Activated gamma-delta T cell (primary cell): ENCODE measurements at places on chromosomes 3 and 15.

DNA sequence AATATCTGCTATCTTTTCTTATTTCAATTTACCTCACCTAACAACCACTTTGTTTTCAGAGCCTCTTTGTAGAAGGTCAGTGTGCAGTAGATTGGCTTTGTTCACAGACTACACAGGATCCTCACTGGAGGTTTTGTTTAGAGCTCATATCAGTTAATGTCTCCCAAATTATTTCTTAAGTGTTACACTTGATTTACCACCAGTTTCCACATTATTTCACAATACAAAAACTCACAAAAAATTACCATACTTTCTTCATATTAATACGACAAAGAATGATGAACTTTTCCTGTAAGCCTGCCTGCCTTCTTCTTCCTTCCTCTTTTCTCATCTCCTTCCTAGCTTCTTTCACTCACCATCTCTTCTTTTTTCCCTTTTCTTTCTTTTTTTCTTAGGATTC, 133.3 kb downstream of the ALCAM start:
- DNase-seq, result no peak

GRCh38 chr3:10955711-10956453, 36.7 kb upstream of the SLC6A1 start:
- DNase-seq, result no peak

- no peak for DNase-seq
Observed at GRCh38 chr3:189143321-189143720, 28.4 kb upstream of the TPRG1 start.

DNA sequence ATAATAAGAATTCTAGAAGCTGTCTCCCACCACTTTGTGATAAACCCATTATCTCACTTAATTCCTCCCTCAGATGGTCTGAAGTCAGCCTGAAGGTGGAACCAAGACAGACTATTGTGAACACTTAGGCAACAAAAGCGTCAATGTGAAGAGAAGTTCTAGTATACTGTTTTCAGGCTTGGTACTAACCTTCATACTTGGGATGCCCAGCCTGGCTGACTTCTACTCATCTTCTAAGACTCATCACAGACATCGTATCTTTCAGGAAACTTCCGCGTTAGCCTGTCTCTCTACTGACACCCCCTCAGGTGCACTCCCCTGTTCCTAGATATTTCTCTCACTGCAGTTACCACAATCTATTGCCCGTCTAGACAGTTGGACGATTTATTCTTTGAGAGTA, 201.2 kb downstream of the SATB1 start:
- DNase-seq, result no peak

DNA sequence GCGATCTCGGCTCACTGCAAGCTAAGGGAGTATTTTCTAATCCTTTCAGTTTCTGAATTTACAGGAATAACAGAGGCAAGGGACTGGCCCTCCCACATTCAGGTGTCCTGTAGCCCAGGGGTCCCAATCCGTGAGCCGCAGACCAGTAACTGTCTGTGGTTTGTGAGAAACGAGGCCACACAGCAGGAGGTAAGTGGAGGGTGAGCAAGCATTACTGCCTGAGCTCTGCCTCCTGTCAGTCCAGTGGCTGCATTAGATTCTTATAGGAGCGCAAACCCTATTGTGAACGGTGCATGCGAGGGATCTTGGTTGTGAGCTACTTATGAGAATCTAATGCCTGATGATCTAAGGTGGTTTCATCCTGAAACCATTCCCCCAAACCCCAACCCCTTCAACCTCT, 5.0 kb upstream of the IL17RC start:
- no peak for DNase-seq

DNA sequence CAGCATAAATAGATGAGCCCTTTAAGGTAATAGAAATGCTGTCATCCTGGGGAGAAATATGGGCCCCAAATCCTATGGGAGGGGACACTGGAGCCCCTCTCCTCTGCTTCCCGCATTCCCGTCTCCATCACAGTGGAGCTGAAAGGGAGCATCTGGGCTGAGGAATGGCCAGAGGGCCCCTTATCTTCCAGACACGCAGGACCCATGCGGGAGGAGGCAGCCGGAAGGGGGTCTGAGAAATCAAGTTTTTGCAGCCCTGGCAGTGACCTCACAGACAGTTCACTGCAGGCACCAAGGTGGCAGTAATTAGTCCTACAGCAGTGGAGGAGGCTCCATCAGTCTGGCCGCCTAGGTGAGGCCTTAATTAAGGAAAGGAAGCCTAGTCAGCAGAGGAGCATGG, 80.2 kb downstream of the RAB11A start:
- no peak for DNase-seq

GRCh38 chr3:120196812-120197211, 88.2 kb downstream of the GPR156 start:
- no peak for DNase-seq

GRCh38 chr15:70505411-70505919, 257.9 kb downstream of the UACA start:
- DNase-seq, result no peak

- no peak for DNase-seq
Observed at GRCh38 chr3:13146643-13147143, 73.5 kb upstream of the IQSEC1 start.

GRCh38 chr3:194779729-194780224, 94.1 kb downstream of the FAM43A start:
- DNase-seq, result no peak

DNA sequence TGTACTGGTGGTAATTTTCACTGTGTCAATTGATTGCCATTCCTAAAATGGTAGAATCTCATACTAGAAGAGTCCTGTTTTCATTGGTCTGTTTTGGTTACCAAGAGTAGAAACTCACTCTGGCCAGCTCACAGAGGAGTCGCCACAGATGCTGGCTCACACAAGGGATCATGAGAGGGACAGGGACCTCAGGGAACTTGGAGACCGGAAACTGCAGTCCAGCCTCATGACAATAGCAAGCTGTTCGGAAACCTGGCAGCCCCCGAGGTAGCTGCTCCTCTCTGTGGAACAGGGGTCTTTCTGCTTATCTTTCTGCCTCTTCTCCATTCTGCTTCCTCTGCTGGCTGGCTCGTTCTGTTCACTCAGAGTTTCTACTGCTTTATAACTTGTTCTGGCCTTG, 192.9 kb downstream of the PLCL2 start:
- DNase-seq, result no peak

GRCh38 chr3:151660885-151661284, 72.8 kb upstream of the AADACL2 start:
- DNase-seq, result no peak

DNA sequence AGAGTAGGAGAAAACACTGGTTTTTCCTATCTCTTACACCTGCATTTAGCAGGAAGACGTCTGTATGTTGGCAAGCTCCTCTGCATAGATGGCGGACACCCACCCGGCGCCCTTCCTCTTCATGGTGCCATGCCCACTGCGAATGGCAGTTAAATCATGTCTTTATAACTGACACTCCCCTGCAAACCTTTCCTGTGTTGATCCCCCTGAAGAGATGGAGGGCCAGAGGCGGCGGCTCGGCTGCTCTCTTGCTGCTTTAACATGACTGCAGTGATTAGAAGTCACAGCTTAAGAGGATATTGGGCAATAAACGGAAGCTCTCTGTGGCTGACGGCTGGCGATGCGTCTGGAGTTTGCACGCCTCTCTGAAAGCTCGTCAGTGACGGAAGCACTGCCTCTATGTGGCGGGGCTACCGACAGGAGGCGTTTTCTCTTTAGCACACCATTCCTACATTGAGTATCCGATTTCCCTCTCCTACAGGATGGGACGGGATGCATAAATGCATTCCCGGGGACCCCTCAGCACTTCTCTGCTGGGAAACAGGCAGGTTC, 25.5 kb upstream of the SNRPA1 start:
- peak; percentile 21 for DNase-seq

- DNase-seq, result no peak
Observed at GRCh38 chr15:57146506-57147201, 228.2 kb downstream of the TCF12 start.

- DNase-seq, result no peak
Observed at GRCh38 chr3:50268703-50269451, at the start of gene SEMA3B. SEMA3B (plus strand) TSS chr3:50269147; CDS start chr3:50269241, 94 bp downstream.

DNA sequence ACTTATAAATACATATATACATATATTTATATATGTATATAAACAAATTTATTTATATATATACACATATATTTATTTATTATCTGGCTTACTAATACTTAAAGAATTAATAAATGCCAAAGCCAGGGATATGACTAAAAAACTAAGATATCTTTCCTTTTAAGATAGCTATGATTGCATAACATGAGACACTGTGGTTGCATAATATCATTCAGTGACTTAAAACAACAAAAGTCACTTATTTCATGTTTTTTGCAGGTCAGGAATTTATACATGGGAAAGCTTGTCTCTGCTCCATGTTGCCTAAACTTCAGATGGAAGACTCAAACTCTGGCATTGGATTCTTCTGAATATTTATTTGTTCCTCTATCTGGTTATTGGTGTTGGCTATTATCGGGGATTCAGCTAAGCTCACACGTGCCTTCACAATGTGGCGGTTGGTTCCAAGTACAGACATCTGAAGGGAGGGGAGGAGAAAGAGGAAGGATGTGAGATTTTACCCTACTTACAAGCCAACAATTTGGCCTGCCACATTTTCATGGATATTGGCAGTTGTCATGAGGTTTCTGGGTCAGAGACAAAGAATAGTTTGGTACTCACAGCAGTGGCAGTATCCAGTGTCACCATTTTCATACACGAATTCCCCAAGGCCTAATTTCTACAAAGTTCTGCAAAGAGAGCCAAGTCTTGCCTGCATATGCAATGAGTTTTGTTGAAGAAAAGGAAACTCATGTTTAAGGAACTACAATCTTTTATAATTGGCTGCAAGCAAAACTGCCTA, 381.6 kb downstream of the EPHA3 start:
- no peak for DNase-seq

- DNase-seq, result no peak
Observed at GRCh38 chr3:17905996-17906395, 163.6 kb upstream of the TBC1D5 start.

GRCh38 chr3:60080648-60081047, 1030.8 kb upstream of the CFAP20DC start:
- DNase-seq, result no peak

GRCh38 chr3:126758882-126759281, 54.8 kb downstream of the CHCHD6 start:
- no peak for DNase-seq

- no peak for DNase-seq
Observed at GRCh38 chr15:39680868-39681267, 100.0 kb downstream of the THBS1 start.

DNA sequence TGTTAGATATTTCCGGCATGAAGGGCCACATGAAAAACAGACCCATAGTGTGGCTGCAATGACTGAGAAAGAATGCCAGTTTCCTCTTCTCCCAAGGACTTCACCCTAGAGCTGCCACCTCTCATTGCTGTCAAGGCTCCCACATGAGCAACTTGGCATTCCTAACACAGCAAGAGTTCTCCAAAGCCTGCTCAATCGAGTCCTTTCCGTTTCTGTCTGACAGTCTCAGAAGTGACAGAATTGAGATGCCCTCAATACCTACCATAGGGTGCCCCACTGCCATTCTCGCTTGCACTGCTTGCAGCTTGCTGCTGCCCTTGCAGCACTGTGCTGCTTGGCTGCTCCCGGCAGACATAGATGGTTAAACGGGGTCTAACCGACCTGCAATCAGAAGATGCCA, 44.3 kb downstream of the UBP1 start:
- no peak for DNase-seq

DNA sequence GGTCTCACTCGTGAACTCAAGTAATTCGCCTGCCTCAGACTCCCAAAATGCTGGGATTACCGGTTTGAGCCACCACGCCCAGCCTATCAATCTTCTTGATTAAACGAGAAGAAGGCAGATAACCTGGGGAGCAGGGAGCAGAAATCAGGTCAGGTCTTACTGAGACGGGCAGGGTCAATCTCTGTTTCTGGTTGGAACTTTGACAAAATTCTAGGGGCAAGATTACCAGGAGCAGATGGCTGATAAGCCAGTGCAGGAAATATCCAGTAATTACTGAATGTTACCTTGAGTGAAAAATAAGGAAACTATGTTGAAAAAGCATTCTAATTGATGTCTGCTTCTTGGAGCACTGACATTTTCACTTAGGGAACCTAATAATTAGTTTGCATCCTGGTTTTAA, 24.4 kb upstream of the GOLM2 start:
- no peak for DNase-seq

GRCh38 chr15:55993804-55994560, 570 bp upstream of the NEDD4 start:
- DNase-seq, result no peak

GRCh38 chr3:19074257-19074900, 73.9 kb upstream of the KCNH8 start:
- DNase-seq, result no peak

GRCh38 chr15:85826756-85827515, 32.2 kb upstream of the KLHL25 start:
- DNase-seq, result no peak

DNA sequence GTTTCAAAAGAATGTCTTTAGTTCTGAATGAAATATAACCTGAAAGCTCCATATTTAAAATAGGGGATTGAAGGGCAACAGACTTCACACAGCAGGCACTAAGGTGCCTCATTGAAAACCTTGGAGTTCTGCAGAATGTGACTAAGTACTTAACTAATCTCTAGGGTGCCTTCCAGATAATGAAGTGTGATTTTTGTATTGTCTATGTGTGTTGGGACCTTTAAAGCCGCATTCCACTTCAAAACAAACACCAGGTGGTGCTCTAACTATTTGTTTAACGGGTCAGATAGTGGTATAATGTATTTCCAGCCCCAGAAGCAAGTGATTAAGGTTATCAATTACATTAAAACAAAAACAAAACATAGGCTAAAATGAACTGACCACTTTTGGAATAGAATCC, 28.0 kb downstream of the TFG start:
- DNase-seq, result no peak

DNA sequence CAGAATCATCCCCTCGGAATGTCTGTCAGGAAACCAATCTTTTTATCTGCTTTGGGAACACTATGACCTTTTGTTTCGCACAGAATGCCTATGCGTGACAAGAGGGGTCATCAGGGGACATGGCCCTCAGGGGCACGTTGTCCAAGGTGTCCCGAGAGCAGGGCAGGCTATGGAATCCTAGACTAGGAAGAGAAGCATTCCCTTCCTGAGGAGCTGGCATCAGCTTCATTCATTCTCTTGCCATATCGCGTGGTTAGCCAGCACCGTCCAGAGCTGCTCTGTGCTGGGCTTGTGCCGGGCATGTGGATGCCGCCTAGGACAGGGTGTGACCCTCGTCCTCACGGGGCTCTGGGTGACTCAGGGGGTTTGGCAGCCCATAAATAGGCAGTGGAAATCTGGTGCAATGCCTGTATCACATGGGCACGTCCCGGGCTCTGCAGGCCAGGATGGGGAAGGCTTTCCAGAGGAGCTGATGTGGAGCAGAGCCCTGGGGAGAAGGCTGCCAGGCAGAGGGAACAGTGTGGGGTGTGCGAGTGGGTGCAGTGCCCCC, 117.8 kb downstream of the TMEM266 start:
- DNase-seq, result no peak

GRCh38 chr15:84929795-84930603, 45.5 kb downstream of the SLC28A1 start:
- no peak for DNase-seq
